Thyroid gland (tissue), 4 donors: ENCODE measurements at places on chromosomes 1 and 21.
A peak's percentile ranks its signal among the peaks of the same experiment; 100 is the strongest.

DNA sequence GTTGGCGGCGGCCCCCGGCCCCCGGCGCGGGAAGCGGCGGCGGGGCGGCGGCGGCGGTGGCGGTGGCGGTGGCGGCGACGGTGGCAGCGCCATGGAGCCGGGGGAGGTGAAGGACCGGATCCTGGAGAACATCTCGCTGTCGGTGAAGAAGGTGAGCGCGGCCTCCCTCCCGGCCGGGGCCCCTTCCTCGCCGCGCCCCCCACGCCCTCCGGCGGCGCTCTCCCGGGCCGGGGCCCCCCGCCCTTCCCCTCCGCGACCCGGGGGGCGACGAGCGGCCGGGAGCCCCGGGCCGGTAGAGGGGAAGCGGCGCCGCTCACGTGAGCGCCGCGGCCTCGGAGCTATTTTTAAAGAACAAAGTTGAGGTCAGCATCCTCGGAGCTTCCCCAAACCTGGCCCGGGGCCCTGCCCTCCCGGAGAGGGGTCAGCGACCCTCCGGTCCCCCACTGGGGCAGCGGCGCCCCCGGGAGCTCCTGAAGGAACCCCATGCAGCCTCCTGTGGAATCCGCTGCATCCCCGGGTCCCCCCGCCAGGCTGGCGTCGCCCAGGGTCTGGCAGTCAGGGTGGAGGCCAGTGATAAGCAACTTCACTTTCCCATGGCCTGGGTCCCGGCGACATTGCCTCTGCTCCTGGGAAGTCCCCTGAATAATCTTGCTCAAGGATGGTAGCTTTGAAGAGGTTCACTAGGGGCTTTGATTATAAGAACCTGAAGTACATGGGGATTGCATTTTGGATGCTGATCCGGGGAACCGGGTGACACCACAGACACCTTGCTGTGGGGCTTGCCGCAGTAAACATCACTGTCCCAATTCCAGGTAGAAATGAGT is 560 bp downstream of the PLEKHM2 start:
- DNase-seq: peak; percentile 39

GRCh38 chr1:202551683-202552082 is 158.6 kb downstream of the SYT2 start:
- DNase-seq: peak; percentile 76

- no peak for DNase-seq
These were observed 59.7 kb downstream of the RGL1 start for GRCh38 chr1:183864611-183865010.

DNA sequence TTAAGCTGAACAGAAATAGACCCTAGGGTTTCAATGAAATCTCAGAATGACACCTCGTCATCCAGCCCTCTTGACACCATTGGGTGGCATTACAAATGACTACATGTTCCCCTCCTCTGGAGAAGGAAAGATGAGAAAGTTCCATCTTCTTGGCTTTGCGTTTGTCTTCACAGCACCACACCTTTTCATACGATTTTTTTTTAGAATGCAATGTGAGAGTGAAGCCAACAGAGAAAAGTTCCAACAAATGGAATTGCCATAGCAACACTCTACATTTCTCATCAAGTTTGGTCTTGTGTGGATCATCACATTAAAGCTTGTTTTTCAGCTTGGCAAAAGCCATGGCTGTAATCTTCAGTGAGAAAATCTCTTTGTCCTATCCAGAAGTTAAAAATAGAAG is 183.4 kb upstream of the SNX7 start:
- DNase-seq: no peak

DNA sequence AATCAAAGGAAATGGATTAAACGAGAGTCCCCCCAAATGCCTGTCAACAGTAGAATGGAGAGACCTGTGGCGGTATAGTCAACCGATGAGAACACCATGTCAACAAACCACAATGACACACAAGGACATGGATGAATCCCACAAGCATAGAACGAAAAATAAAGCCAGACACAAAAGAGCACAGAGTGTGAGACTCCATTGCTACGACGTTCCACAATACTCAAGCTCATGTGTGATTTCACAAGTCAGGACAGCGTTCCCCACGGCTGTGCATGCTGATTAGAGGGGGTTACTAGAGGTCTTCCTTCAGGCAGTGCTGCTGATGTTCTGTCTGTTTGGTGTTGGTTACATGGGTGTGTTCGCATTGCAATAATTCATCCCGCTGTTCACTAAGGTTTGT is 5.8 kb upstream of the PLA2G2D start:
- DNase-seq: no peak

DNA sequence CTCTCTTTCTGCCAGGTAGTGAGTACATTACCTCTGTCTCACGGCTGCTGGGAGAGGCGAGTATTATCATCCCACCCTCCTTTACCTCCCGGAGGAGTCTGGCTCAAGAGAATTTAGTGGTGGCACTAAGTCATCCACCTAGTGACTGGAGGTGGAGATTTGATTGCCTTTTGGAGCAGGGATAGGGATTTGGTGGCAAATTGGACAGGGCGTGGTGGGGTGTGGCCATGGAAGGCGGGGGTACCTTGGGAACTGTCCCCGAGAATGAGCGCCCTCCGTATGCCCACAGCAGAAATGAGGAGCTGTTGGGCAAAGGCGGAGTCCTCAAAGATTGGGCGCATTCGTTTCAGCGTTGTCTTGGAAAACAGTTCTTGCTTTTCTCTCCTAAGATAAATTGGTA is 32.1 kb upstream of the HMGN1 start:
- DNase-seq: no peak
